Activated T-cell treated with anti-CD3 and anti-CD28 coated beads, Interleukin-2, amount 50 U/mL, for 72 hours (primary cell): ENCODE measurements at places on chromosomes 16 and 17. TPM values are rescaled to one million over a fixed set of nuclear protein-coding genes. Genes with fewer than 3 reads are reported as not detected.

Gene LPCAT2
- total RNA-seq, result 2.0 TPM

DNA sequence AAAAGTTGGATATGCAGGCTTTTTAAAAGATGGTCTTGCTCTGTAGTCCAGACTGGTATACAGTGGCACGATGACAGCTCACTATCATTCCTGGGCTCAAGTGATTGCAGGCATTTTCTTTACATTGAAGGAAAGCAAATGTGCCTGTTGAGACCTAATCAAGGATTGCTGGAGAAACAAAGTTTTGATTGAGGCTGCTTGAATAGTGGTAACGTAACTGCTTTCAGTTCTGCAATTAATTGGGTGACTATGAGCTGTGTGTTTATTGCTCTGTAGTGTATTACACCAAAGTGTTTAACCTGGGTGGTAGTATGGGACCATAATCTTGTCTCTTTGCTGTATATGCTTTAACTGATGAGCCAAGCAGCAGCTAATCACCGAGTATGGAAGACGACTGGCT is 2.3 kb downstream of the UBB start:
- no peak for DNase-seq

Gene CDH5
- total RNA-seq, result not detected

GRCh38 chr17:58580671-58581070 is 66.2 kb upstream of the MTMR4 start:
- DNase-seq, result no peak

GRCh38 chr16:74700438-74701225 is at the start of gene MLKL:
Gene MLKL (minus strand): TSS chr16:74700862. CDS start chr16:74695757, 5,105 bp downstream.
- DNase-seq, result peak; percentile 71

DNA sequence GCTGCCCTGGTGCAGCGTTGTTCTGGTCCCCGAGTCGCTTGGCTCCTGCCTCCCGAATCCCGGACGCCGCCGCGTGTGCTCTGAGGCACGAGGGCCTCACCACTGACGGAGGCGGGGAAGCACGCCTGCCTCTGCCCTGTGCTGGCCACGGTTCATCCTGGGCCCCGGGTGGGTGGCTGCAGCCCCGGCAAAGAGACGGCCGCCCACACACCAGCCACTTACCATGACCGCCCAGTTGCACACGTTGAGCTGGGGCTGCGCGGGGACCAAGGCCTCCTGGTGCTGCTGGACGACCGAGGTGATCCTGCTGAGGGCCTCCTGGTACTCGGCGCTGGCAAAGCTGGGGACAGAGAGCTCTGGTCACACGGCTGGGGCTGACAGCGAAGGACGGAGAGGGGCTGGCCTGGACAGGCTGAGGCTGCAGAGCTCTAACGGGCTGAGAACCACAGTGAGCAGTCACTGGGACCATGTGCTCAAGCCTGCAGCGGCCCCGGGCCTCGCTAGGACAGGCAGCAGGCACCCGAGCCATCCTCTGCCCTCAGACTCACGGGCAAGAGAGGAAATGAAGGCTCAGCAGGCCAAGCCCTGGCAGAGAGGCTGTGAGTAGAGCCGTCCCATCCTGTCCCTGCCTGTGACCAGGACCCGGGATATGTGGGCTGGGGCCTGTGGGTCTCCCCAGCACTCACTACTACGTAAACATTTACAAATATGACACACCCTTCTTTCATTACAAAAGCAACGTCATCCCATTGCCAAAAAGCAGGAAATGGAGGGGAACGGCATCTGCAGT is 6.3 kb upstream of the APRT start:
- no peak for DNase-seq

Gene ZG16
- not detected for total RNA-seq

DNA sequence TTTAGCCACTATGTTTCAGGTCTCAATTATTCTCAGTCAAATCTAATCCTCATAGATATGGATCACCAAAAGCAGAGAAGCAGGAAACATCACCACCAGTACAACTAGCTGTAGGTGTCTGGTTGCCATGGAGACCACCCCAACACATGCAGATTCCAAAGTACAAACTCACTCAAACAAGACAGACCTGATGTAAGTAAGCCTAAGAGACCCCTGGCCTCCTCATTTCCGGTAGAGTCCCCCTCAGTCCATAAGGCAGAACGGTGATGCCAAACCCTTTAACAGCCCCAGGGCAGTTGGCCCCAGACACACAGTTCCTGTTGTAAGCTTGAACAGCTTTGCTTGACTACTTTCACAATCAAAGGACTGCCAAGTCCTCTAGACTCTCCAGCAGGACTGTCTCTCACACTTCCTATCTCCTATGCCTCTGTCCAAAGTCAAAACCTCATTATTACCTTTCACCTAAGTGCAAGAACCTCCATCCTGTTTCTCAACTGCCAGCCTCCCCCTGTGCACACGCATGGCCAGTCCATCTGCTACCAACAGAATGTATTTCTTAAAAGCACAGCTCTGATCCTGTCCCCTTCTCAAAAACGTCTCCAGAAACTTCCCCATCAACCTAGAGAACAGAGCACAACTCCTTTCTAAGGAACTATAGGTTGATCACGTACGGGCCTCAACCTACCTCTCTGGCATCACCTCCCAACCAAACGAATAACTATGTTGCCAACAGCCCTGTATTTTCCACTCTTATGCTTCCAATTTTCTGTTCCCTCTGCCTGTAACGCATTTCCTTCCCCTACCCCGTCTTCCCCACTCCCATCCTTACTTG is 23.9 kb downstream of the SLC39A11 start:
- no peak for DNase-seq

- DNase-seq, result peak; percentile 83
Observed at GRCh38 chr17:48037036-48037837, at the start of gene COPZ2. Gene COPZ2 (minus strand): TSS chr17:48037797. CDS start chr17:48037777, 20 bp downstream.

Gene STH
- total RNA-seq, result not detected

Gene KRTAP4-9
- total RNA-seq, result not detected

Gene IGSF6
- total RNA-seq, result 0.26 TPM

- no peak for DNase-seq
Observed at GRCh38 chr16:77450790-77451487, 16.1 kb upstream of the ADAMTS18 start.

Gene LGALS9B
- not detected for total RNA-seq

- DNase-seq, result no peak
Observed at GRCh38 chr17:60160829-60161501, 11.2 kb downstream of the CA4 start.

Gene CACNA1H
- 0.48 TPM for total RNA-seq

DNA sequence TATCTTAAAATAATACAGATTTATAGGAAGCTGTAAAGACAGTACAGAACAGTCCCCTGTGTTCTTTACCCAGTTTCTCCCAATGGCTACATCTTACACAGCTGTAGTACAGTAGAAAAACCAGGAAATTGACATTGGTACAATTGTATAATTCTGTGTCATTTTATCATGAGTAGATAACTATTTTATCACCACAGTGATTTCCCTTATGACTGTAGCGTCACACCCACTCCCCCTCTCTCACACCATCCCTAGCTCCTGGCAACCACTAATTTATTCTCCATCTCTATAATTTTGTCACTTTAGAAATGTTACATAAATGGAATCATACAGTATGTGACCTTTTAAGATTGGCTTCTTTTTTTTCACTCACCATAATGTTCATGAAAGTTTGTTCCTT is 30.9 kb downstream of the CLTC start:
- no peak for DNase-seq

DNA sequence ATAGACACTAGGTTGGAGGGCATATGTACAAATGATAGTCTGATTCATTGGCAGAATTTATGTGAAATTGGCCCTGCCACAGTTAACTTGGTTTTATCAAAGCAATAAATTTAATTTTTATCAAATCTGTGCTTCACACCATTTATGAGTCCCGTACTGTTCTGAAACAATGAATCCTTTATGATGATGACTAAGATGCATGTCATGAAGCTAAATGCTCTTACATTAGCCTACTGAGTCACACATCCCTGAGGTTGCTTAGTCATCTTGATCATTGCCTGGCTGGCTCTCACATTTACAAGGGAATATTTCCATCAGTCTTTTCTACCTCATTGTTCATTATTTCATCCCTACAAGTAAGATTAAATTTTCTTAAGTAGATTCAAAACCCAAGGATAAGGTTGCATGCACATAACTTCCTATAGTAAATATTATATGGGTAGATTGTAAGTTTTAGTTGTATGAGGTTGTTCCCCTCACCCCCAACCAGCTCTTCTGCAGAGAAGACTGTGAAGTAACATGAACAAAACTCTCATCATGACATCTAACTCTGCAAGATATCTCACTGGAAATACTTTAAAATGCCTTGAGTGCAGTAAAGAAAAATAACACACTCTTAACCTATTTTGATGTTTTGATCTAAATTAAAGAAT is 170.7 kb downstream of the CYB561 start:
- DNase-seq, result peak; percentile 27

DNA sequence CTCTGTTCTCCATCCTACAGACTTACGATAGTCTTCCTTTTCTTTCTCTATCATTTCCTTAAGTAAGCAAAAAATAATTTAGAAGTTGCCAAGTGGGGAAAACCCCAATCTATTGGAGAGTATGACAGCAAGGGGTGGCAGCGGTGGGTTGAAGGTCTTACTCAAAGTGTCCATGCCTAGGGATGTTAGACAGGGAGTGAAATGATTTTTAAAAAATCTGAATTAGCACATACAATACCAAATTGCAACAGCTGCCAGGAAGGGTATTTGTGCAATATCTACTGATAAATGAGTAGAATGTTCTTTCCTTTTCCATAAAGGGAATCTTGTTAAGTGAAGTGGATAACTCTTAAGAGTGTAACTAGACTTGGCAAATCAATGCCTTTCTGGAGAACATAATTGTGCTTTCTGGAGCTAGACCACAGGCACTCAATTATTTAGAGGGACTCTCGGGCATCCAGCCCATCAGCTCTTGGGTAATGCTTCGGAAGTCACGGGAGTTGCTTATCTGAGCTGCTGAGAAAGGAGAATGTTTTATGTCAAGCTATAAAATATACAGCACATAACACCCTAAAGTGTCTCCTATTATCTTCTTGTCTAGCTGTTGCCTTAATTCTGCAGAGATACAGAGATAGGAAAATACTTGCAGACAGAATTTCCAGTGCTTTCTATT is 151.5 kb downstream of the KCNJ2 start:
- no peak for DNase-seq

GRCh38 chr17:44788139-44788538 is 29.4 kb downstream of the ADAM11 start:
- no peak for DNase-seq

DNA sequence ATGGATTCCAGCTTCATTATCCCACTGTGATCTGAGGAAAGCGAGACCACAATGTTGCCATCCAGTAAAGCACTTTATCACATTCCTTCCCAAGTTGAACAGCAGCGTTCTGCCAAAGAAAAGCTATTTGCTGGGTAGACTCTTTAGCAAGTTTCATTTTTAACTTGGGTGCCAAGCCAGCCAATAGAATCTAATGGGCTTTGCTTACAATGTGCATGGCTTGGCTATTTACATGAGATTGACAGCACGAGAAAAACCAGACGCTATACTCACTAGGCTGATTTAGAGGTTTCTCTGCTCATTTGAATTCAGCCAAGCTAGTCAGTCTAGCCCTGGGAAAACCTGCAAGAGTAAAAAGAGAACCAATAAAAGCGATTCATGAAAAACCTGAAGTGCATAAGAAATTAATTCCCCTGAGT is 108.9 kb downstream of the CDH13 start:
- no peak for DNase-seq

Gene MT4
- not detected for total RNA-seq

DNA sequence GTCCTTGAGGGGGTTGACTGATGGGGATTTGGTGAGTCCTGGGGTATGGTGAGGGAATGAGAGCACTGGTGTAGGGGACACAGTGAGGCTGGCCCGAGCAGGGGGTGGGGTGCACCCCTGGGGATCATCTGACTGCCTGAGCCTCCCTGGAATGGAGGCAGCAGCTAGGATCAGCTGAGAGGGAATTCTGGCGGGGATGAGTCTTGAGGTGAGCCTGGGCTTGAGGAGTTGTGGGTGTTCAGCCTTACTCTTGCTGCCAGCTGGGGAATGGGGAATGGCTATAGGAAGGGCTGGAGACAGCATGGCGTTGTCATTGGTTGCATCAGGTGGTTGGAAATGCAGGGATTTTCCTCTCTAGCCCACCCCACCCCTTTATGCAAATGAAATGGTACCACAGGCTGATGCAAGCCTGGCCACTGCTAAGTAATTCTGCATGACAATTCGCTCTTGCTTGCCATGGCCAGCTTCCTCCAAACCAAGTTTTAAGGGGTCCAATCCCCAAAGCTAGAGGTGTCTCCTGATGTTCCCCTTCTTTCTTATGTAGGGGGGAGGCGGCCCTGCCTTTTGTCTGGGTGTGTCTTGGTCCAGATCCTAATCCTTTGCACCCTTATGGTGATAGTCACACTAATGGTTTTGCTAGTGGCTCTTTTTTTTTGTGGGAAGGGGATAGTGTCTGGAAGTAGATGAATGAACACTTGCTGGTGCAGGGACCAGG is 7.5 kb downstream of the NFE2L1 start:
- peak; percentile 82 for DNase-seq

DNA sequence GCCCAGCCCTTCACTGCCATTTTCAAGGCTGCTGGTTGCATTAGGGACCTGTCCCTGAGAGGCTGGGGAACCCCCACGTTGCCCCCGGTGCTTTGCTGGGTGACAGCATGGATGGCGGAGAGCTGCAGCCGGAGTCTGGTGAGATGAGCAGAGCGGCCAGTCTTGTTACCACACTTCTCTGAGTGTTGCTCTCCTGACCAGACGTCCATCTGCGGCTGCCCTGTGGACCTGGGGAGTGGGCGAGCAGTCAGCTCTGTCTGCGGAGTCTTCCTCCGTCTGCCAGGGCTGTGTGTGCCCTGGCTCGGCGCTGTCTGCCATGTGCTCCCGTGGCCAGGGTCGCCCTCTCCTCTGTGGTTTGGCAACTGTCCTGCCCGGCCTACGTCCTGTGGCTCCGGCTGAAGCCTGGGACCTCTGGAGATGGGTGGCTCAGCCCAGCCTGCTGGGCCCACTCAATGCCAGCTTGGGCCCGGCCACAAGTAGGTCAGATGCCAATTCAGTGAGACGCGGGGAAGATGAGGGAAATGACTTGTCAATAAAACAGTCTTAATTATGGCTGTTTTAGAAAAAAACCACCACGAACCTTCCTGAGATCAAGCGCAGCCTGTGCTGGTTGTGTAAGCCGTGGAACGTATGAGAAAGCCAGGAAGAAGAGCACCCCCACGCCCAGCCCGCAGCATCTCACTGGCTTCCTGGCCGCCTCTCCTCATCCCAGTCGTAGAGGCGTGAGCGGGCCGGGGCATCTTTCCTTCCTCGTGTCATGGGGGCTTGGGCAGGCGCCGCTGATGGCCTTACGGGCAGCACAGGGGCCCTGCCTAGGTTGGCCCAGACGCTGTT is 7.9 kb downstream of the KCTD5 start:
- DNase-seq, result no peak

Gene KRT25
- not detected for total RNA-seq
